ENCODE measurements at places on chromosomes 4 and X.

GRCh38 chrX:153598541-153599191 is at the start of gene CCNQ:
Gene CCNQ, minus strand, starts transcription at chrX:153599139. Its CDS starts 66 bp downstream, at chrX:153599073.
- no peak for DNase-seq

GRCh38 chrX:37799936-37800335 is 20.1 kb downstream of the CYBB start:
- DNase-seq, result no peak

DNA sequence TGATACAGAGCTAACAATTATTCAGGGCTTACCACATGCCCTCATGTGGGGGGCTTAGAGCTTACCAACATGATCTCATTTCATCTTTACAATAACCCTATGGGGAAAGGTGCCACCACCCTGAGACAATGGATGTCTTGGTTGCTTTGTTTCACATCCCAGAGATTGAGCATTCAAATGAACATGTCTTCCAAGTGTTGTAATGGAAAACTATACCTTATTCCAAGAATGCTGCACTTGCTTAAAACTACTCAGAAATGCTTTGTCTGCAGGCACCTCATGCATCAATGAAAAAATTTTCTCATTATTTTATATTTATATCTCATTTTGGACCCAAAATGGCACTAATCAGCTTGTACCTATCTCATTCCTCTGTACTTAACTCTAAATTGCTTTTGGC is 34.6 kb downstream of the BCLAF3 start:
- no peak for DNase-seq

DNA sequence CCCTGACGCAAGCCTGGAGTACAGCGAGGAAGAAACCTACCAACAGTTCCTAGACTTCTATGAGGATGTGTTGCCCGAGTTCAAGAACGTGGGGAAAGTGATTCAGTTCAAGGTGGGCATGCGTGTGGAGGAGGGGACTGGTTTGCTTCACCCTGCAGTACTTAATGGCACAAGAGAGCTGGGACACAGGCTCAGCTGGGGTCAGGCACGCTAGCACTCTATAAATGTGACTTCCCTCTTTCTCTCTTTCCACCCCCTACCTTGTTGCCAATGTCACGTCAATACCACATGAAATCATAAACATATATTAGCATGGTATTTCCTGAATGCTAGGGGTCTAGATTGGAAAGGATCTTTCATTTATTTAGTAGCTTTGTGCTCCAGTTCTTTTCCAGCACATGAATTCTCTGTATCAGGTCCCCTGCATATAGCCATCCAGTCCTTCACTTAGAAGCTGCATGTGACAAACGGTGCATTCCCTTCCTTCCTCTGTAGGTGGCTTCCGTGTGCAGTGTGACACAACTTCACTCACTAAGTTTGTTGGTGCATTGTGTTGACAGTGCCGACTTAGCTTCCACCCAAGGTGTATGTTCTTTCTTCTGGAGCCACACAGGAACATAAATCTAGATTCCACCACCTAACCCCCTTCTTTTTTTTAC is 25.6 kb downstream of the ZRSR2 start:
- no peak for DNase-seq

GRCh38 chr4:54433686-54434085 is 204.6 kb downstream of the PDGFRA start:
- no peak for DNase-seq

DNA sequence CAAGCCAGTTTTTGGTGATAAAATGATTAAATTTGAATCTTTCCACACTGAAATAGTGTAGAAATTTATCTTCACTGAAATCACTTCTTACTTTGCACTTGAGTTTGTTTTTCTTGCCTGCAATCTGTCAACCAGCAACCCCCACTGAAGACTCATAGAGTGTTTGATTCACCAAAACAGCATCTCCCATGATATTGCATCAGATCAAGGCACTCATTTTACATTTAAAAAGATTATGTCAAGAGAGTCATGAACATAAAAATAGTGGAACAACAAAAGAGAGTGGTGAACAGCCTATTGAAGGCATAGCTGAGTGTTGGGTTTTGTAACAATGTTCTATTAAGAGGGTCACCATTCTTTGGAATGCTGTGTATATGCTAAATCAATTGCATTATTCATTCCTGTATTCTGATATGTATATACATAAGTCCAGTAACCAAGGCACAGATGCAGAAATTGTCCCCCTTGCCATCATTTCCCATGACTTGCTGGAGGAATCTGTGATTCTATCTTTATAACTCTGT is 1934.9 kb downstream of the ARAP2 start:
- no peak for DNase-seq

DNA sequence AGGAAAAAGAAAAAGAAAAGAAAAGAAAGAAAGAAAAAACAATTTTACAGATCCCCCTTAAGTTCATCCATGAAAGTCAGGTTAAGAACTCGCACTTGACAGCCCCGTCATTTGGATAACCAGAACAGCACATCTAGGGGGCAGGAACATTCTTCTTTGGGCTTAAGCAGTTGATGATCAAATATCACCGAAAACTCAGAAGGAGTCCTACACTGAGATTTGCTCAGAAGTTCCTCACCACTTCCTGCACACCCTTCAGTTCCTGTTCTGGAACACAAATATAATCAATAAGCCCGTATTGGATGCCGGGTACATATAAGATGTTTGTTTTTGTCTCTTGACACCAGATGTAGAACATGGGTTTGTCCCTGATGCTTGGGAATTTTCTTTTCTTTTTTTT is 14.7 kb downstream of the NLGN3 start:
- no peak for DNase-seq
